Endothelial cell (in vitro differentiated cells): ENCODE measurements at places on chromosomes 11 and 22.

DNA sequence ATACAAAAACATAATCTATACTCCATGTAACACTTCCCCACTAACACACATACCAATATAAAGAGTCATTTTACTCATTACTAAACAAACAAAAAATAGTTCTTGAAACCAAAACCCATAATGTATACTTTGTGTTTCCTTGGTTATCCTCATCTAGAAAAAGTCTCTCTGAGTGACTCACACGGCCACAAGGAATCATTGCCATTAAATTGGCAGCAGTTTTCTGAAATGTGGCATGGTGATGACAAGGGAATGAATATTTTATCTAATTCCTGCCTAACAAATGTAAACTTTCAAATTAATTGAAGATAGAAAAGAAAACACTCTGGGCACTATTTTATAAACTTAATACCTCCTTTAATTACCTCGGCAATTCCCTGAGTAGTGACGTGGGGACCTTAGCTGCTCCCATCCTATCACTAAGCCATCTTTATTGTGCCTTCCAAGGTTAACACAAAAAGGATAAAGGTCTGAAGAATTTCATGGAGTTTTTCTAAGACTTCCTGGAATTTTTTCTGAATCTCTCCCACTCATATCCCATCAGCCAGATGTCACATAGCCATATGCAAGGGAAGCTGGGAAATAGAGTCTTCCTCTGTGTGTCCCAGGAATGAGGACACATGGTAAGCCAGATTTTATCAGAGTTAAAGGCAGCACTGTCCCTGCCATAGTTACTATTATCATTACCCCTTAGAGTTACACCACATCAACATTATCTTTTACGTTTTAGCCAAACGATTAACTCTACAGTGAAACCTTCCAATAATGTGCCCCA lies 857.2 kb upstream of the TENM4 start:
- H3K4me3 ChIP-seq = no peak overlapping the region
- H3K36me3 ChIP-seq = peaks cover 3% of the 10 kb centered on the region
- H3K27me3 ChIP-seq = no peaks in the 10 kb centered on the region

- no peaks in the 10 kb centered on the region for H3K27me3 ChIP-seq
- no peak for DNase-seq
- H3K4me3 ChIP-seq = no peak overlapping the region
- H3K27ac ChIP-seq = no peak overlapping the region
Observed at GRCh38 chr22:42207918-42208317, 62.5 kb downstream of the TCF20 start.

DNA sequence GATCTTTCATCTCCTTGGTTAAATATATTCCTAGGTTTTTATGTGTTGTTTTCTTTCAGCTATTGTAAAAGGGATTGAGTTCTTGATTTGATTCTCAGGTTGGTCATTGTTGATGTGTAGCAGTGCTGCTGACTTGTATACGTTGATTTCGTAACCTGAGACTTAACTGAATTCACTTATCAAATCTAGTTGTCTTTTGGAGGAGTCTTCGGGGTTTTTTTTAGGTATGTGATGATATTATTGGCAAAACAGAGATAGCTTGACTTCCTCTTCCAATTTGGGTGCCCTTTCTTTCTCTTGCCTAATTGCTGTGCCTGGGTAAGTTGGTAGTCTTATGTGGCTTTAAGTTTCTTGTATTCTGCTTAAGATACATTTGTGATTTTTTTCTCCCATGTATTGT lies 52.8 kb downstream of the CBL start:
- peak overlapping the region; percentile 16 for H3K27ac ChIP-seq
- H3K36me3 ChIP-seq = no peaks in the 10 kb centered on the region
- H3K4me1 ChIP-seq = peaks cover 12% of the 10 kb centered on the region
- DNase-seq = no peak
- H3K27me3 ChIP-seq = peaks cover 1% of the 10 kb centered on the region
- H3K4me3 ChIP-seq = no peak overlapping the region

DNA sequence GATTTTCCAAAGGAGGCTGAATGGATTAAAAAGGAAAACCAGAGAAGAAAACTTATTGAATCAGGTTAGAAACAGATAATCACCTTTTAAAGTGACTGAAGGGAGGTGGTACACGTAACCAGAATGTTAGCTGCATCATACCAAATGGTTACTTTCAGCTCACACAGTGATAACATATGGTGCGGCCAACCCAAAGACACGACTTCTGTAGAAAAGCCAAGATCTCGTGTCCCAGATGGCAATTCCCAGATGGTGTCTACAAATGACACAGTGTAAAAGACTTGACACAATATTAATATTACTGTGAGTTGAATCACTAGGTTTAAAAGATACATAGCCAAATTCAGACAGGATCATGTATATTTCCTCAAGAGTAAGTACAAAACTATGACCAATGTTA lies 5.2 kb downstream of the PPP2R1B start:
- DNase-seq = no peak
- no peak overlapping the region for H3K27ac ChIP-seq
- no peak overlapping the region for H3K4me3 ChIP-seq
- H3K4me1 ChIP-seq = peaks cover 11% of the 10 kb centered on the region
- H3K27me3 ChIP-seq = peaks cover 6% of the 10 kb centered on the region
- H3K36me3 ChIP-seq = peaks cover 42% of the 10 kb centered on the region

DNA sequence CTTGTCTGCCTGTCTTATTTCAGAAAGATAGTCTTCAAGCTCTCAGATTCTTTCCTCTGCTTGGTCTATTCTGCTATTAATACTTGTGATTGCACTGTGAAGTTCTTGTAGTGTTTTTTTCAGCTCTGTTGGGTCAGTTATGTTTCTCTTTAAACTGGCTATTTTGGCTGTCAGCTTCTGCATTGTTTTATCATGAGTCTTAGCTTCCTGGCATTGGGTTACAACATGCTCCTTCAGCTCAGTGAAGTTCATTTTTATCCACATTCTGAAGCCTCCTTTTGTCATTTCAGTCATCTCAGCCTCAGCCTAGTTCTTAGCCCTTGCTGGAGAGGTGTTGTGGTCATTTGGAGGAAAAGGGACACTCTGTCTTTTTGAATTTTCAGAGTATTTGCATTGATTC lies 15.5 kb upstream of the DEPDC7 start:
- peaks cover 3% of the 10 kb centered on the region for H3K27me3 ChIP-seq
- DNase-seq = no peak
- peaks cover 8% of the 10 kb centered on the region for H3K4me1 ChIP-seq

DNA sequence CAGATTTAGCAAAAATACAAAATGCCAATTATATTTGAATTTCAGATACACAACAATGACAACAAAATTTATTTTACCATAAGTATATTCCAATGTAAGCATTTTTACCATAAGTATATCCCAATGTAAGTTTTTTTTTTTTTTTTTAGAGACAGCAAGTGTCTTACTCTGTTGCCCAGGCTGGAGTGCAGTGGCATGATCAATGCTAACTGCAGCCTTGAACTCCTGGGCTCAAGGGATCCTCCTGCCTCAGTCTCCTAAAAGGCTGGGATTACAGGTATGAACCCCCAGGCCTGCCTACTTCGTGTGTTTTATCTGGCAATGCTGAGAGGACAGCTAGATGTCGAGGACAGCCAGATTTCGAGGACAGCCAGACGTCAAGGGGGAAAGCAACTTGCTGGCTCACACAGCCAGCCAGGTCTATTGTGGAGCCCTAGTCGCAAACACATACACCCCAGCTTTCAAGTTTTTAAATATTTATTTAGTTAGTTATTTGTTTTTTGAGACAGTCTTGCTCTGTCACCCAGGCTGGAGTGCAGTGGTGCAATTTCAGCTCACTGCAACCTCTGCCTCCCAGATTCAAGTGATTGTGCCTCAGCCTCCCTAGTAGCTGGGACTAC lies 1.1 kb upstream of the SERPING1 start:
- no peak for DNase-seq
- peaks cover 50% of the 10 kb centered on the region for H3K4me1 ChIP-seq
- H3K27me3 ChIP-seq = peaks cover 10% of the 10 kb centered on the region
- peaks cover 13% of the 10 kb centered on the region for H3K36me3 ChIP-seq

- H3K4me1 ChIP-seq = peaks cover 5% of the 10 kb centered on the region
- H3K27ac ChIP-seq = no peak overlapping the region
- H3K27me3 ChIP-seq = no peaks in the 10 kb centered on the region
- DNase-seq = no peak
Observed at GRCh38 chr11:27329867-27330632, 33.0 kb downstream of the CCDC34 start.
